Suppressor macrophage treated with lipopolysaccharide for 1 hour (primary cell): ENCODE measurements at places on chromosomes 16 and 17.

DNA sequence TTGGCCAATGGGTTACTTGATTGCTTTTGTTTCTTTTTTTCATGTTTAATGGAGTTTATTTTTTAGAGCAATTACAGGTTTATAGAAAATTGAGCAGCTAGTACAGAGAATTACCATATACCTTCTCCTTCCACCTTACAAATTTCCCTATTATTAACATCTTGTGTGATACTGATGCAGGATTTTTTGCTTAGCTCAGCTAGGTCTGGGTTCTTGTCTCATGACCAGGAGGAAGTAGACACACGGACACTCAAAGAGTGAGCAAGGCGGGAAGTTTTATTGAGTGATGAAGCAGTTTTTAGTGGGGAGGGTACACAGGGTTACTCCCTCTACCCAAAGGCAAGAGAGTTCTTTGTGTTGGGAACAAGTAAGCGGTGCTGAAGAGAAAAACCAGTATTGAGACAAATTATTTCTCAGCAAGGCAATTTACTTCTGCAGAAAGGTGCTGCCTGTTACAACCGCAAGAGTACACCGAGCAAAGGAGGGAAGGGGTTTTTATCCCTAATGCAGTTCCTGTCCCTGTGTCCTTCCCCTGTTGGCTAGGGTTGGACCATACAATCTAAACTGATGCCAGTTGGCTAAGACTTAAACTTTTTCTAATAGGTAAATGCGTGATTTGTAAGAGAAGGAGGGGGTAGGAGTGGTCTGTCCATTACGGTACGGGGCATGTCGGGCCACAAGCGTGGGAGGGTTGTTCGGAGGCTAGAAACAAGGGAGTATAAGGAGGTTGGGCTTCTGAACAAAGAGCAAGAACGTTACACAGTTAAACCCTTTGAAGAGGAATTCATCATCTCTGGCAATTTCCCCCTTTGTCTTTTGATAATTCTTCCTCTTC is 26.9 kb downstream of the SEC14L1 start:
- no peak for DNase-seq

DNA sequence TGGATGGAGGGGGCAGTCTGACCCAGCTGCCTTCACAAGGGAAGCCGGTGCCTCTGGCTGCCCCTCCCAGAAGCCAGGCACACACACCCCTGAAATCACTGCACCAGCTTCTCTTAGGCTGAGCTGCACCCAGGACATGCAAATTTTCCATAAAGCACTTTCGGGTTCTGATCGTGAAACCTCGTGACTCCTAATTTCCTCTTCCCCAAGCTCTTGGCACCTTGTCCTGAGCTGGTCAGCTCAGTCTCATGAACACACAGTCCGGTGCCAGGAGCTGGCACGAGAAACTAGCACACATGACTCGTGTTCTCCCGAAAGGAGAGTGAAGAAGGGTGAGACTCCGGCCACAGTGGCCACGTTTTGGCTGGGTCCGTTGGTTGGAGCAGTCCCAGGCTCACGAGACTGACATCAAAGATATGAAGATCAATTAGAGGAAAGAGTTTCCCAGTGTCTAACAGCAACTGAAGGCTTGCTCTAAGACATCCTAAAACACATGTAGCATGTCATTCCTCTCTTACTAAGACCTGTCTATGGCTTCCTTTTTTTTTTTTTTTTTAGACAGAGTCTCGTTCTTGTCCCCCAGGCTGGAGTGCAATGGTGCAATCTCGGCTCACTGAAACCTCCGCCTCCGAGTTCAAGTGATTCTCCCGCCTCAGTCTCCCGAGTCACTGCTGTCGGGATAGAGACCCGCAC is 9.2 kb upstream of the ABR start:
- DNase-seq: peak; percentile 96

- DNase-seq: no peak
Observed at GRCh38 chr16:86962913-86963312, 354.3 kb downstream of the C16orf95 start.

DNA sequence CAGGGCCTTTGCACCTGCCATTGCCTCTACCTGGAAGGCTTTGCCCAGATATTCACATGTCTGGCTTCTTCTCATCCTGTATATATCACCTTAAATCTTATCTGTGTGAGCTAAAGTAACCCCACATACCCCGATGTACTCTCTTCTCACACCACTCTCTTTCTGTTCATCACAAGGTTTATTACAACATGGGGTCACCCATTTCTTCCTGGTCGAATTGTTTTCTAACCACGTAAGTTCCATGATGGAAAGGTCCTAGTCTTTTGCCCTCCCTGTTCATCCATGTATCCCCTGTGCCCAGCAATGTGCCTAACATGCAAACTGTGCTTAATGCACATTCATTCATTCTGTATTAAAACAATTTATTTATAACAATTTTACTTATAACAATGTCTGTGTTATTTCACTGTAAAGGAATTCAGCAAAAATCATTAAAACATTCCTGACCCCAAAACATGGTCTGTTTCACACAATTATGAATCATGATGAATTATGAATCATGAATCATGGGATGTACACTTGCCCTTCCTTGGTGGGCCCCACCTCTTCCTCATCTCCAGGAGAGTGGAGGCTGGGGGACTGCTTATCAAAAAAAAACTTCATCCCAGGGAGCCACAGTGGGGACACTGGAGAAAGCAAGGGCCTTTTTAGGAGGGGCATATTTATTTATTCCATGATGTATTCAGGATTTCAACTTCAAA is 336.4 kb downstream of the GRIN2A start:
- no peak for DNase-seq

DNA sequence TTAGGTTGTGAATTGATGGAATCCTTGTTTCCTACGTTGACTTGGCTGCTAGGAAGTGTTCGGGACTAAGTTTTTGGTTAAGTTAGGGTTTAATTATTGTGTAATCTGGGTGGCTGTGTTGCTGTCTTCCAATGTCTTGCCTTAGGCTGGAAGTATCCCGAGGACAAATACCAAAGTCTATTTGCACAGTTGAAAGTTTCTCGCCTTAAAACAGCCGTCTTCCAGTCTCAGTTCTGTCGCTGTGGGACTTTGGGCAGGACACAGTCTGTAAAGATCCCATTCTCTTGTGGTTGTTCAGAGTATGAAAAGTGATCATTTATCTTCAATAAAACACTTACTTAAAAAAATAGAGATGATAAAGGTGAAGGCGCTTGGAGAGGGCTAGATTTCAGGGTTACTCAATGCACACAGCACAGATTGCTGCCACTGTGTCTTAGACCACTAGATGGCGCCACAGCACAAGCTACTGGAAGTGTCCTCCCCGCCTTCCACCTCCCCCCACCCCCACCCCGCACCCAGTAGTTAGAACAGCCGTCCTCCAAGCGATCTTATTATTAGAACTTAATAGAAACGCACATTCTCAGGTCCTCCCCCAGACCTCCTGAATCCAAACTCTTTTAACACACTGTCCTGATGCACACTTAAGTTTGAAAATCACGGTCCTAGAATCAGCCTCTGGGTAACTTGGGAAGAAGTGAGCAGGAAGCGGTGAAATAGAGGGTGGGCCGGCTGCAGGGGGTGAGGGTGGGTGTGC is 45.8 kb downstream of the AKAP1 start:
- DNase-seq: peak; percentile 90

- no peak for DNase-seq
Observed at GRCh38 chr16:51085271-51085670, 65.8 kb downstream of the SALL1 start.

GRCh38 chr17:75970011-75970523 is 8.9 kb downstream of the ACOX1 start:
- DNase-seq: peak; percentile 66

- DNase-seq: no peak
Observed at GRCh38 chr16:50610331-50611262, 62.4 kb downstream of the NKD1 start.

- DNase-seq: no peak
Observed at GRCh38 chr17:66115246-66115645, 76.7 kb downstream of the CEP112 start.

DNA sequence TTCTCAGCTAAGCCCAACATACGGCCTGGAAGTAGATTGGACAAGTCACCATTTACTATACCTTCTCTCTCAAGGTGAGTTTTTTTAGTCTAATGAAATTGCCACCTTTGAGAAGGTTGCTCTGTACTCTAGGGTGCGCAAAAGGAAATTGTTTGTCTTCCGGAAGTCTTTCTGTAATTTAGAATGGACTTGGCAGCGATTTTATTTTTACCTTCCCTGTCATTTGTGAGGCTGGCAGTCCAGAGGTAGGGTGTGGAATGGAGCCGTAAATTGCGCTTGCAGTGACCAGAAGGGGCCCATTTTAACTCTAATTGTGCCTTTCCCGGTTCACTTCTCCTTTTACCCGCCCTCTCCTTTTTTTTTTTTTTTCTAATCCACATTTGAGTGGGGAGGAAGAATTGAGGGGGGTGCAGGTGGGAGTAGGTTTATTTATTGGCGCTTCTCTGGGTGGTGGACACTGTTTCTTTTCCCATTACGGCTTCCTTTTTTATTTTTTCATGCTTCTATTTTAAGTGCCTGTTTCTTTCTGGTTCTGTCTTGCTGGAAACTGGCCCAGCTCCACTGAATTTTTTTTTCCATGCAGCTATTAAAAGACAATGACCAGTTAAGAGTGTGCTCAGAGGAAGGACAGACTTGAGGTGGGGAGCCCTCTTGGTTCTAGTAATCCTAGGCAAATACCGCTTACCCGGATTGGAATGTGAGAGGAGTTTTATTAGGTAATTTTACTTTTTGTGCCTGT is 89.7 kb upstream of the CLEC18A start:
- peak; percentile 5 for DNase-seq

DNA sequence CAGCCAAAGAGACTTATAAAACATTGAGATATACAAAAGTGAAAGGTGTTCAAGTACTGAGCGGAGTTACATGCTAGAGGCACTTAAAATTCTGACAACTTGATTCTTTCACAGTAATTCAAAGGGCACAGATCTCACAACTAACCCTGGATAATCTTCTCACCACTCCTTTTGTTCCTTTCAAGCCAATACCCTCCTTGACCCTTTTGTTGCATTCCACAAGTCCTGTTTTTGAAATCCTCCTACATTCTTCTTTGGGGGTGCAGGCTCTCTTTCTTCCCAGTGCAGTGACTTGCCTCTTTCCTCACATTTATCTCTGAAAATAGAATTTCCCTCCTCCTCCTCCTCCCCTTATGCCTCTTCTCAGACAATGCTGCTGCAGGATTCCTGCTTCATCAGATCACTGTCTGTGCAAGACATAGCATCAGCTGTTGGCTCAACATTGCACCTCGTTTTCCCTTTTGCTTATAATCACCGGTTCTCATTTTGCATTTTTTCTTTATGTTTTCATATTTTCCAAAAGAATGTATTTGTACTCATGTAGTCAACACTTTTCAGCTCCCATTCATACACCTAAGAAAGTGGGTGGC is 199.3 kb downstream of the CDH8 start:
- no peak for DNase-seq

GRCh38 chr16:13958474-13958873 is 38.5 kb downstream of the ERCC4 start:
- DNase-seq: no peak
